ENCODE measurements at places on chromosomes 2 and 18. TPM values are rescaled to one million over a fixed set of nuclear protein-coding genes. Genes with fewer than 3 reads are reported as not detected.

SLC16A14 gene
- 0.92 TPM for total RNA-seq

MFF gene
- 72.3 TPM for total RNA-seq

CTIF gene
- 22.3 TPM for total RNA-seq

NFATC1 gene
- total RNA-seq, result 4.4 TPM

TYMS gene
- total RNA-seq, result 48.0 TPM

TNFRSF11A gene
- 1.1 TPM for total RNA-seq

ZNF385B gene
- 0.44 TPM for total RNA-seq

PRKAG3 gene
- total RNA-seq, result not detected

MC4R gene
- total RNA-seq, result not detected

GPR39 gene
- total RNA-seq, result 10.5 TPM

APOB gene
- total RNA-seq, result not detected

CYP1B1 gene
- 0.25 TPM for total RNA-seq

KCNJ13 gene
- not detected for total RNA-seq

IFIH1 gene
- total RNA-seq, result 37.9 TPM

RMC1 gene
- 27.8 TPM for total RNA-seq

SCYGR8 gene
- total RNA-seq, result not detected

NMS gene
- total RNA-seq, result not detected

LAMA1 gene
- total RNA-seq, result 7.5 TPM

NT5C1B gene
- total RNA-seq, result not detected
